ENCODE measurements at places on chromosomes 7 and 10.
A peak's percentile ranks its signal among the peaks of the same experiment; 100 is the strongest.

DNA sequence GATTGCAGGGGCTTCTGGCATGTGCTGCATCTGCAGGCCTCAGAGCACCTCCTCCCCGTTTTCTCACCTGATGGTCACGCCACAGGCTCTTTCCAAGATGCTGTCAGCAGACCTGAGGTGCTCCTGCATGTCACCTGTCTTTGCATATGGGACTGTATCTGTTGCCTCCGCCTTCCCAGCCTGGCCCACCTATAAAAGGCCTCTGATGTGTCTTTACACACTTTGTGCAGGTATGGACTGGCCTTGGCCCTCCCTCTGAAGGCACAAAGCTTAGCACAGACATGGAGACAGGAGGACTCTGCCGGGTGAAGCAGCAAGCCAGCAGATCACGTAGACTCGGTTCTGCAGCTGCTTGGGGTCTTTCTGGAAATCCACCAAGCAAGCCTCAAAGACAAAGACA lies 220.9 kb upstream of the PPP2R2D start:
- DNase-seq, result no peak

DNA sequence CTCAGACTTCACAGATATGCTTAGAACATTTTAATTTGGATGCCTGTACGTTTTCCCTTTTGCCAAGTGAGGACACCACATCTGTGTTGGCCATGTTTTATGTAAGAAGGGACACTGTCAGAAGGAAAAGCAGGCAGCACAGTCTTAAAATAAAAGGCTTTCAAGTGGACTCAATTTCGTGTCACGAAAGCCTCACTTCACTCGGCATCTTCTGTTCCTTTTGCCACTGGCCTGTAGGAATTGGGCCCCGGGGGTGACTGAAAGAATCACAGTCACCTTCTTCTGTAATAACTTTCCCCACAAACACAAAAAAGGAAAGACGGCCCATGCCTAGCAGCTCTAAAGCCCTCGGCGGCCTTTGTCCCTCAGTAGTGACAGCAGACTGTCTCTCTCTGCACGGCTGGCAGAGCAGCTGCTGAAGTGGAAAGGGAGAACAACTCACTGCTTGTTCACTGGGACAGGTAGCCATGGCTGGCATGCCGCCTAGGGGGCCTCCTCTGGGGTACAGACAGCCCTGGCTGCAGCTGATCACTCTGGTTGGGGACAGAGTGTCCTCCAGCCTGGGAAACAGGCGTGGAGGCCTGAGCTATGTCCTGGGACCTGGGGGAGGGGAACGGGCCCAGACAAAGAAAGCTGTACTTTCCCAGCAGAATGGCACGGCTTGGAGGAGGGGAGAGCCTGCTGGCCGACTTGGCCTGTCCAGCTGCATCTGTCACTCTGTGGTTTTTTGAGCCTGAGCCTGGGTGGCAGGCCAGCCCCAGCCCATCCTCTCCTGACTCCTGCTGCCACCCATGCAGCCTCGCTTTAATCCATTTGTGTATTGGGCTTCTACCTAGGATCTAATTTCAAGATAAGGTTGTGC lies 4.4 kb downstream of the RASSF4 start:
- DNase-seq, result no peak

DNA sequence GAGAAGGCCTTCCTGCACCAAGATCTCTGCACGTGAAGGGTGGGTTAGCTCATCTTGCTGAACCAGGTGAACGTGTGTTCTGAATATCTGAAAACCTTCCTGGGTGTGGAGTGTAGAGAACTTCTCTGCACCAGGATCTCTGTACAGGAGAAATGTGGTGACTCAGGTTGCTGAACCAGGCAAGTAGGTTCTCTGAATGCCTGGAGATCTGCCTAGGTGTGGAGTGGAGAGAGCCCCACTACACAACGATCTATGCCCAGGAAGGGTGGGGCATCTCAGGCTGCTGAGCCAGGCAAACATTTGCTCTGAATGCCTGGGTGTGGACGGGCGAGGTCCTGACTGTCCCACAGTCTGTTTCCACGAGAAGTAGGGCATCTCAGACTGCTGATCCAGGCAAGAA lies 1002.3 kb upstream of the KCND2 start:
- DNase-seq, result no peak

DNA sequence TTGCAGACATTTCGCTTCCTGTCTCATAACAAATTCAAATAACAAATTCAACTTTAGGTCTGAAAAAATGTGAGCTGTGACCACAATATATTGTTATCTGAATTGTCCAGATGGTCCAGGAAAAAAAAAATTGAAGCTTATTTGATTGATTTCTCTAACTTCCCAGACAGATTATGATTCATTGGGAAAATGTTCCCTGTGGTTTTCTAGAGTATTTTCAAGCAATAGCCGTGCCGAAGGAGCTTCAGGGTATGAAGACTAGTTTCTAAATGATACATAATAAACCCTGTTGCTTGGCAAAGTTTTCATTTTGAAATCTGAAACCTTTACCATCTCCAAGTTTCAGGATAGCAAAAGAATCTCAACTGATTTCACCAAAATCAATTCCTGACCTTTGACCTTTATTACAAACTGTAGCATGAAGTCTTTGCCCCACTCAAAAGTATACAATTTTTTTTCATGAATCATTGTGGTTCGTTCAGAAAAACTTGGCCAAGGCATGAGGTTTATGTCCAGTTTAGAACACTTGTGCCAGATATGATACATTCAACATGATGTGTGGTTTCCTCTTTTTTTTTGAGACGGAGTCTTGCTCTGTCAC lies 109.9 kb downstream of the JCAD start:
- no peak for DNase-seq

GRCh38 chr10:31136930-31137885 lies 105.5 kb upstream of the ZNF438 start:
- no peak for DNase-seq

GRCh38 chr10:52284416-52285013 lies 29.6 kb upstream of the DKK1 start:
- DNase-seq, result no peak

DNA sequence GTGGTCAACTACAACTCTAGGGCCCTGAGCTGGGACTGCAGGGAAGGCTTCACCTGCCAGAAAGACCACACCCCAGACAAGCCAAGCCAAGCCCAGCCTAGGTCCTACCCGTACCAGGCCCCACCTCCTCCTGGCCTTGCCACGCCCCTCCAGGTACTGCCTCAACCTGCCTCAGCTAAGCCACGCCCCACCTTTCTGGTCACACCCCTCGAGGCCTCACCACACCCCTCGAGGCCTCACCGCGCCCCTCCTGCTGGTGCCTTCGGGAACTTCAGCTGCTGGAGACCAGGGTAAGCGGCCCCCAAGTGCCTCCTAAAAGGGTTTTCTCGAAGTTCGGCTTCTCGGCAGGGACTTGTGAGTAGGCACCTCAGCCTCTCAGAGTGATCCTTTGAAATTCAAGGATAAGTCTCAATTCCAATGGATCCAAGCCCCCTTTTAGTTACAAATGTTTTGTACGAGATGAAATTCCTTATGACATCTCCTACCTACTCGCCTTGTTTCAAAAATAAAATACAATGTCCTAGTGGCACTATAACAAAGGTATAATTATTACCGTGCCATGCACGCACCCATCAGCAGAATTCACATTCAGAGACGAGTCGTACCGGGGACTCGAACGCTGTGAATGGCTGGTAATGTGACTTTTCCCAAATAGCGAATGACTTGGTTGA lies 171.2 kb downstream of the ARHGAP21 start:
- DNase-seq, result no peak

GRCh38 chr7:129676017-129676897 lies 64.7 kb downstream of the NRF1 start:
- no peak for DNase-seq

DNA sequence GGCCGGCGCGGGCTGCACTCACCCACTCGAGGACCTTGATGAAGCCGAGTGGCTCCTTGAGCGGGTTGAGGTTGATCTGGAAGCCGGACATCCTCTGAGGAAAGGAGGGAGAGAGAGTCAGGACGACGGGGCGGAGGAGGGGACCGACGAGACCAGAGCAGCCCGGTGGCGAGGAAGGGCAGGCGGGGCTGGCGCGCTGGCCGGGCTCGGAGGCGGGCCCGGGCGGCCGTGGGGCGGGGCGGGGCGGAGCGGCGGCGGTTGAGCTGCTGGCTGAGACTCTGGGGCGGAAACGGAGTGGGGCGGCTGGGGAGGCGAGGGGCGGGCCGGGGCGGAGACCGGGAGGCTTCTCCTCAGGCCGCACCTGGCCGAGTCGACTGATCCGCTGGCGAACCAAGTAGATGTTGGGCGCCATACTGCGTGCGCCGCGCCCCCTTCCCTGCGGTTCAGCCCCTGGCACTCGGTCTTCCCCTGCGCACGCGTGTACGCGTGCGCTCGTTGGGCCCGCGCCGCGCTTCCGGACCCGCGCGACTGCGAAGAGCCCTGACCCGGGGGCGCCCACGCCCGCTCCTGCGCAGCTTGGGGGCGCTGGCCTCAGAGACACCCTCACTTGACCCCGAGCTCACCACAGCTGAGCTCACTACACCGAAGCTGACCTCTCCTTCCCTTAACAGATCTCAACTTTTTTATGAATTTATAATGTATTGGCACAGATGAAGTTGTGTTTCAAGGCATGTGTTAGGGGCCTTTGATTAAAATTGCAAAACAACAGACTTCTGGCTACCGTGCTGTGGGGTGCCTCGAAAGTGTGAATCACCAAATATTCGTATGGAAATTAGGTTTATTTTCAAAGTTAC lies at the start of gene SYPL1:
Gene SYPL1 (minus strand): TSS at position 195 of the 854 bp plus-strand sequence. CDS start 104 bp downstream, at position 91.
- DNase-seq, result peak; percentile 88

DNA sequence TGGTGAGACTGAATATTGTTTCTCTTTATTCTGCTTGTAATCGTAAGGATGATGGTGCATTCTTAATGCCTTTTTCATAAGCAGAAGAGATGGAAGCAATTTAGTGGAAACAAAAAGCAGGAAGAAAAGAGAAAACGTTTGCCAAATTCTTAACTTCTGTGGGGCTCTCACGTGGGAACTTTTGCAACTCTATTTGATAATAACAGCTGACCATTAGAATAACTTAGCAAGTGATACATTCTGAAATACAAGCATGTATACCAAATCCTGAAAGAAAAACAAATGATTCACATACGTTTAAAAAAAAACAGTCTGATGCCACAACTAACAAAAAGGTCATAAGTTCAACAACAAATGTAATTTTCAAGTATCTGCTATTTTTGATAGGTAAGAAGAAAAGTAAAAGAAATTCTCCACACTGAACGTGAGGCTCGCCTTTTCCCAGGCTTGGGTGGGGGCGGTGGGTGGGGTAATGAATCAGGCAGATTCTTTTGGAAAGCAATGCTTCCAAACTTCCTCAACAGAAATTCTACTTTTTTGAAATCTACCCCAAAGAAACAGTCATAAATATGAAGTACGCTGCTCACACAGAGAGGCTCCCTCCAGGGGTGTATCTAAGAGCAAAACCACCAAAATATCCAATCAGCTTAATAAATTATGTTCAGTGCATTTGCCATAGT lies 446.2 kb upstream of the MGMT start:
- no peak for DNase-seq

All from stimulated activated CD8-positive, alpha-beta memory T cell treated with anti-CD3 and anti-CD28 coated beads, Interleukin-15, amount 100 ng/mL, for 4 hours (primary cell).